Tibial nerve (tissue), 4 donors: ENCODE measurements at places on chromosomes 1 and 21. TPM values are rescaled to one million over a fixed set of nuclear protein-coding genes. Genes with fewer than 3 reads are reported as not detected.
A peak's percentile ranks its signal among the peaks of the same experiment; 100 is the strongest.

- H3K4me3 ChIP-seq = no peak overlapping the region
- no peaks in the 10 kb centered on the region for H3K36me3 ChIP-seq
- peak; percentile 32 for DNase-seq
- no peaks in the 10 kb centered on the region for H3K4me1 ChIP-seq
- H3K27ac ChIP-seq = no peak overlapping the region
Measured at GRCh38 chr21:32826329-32827167, 55.0 kb upstream of the PAXBP1 start.

DNA sequence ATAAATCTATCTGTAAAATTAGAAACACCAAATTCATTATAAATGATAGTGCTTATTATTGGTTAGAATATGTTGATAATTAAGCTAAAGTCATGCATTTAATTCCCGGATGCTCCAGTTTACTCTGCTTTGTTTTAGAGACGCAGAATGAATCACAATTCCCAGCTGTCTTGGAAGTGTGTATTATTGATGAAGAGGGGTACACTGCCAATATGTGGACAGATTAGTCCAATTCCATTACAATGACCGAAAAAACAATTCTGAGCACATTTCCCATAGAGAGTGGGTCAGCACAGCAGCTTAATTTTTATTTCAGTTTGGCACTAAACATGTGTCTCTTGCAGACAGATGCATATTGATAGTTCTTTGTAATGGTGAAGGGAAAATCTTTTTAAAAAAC lies 146.7 kb downstream of the KCNT2 start:
- H3K27me3 ChIP-seq = no peaks in the 10 kb centered on the region
- no peak for DNase-seq
- H3K4me3 ChIP-seq = no peak overlapping the region
- no peaks in the 10 kb centered on the region for H3K36me3 ChIP-seq
- no peak overlapping the region for H3K27ac ChIP-seq
- H3K4me1 ChIP-seq = peaks cover 7% of the 10 kb centered on the region

DNA sequence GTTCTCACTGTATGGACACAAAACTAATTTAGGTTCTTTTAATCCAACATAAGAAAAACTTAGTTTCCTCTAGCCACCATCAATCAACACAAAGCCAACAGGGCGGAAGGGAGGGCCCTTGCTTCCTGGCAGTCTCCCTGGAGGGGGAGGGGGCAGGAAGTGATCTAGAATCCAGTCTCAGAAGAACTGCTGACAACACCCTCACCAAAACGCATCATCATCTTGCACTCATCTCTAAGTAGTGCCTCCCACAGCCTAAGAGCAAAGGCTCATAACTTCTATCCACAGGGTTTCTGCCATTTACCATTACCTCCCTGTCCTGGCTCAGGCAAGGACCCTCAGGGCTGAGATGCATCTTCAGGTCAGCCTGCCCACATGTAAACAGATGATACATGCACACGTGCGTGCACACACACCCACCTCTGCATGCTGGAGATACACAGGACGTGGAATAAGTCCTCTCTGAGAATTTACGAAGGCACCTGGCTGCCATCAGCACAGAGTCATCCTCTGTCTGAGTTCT lies 20.5 kb downstream of the HIVEP3 start:
- H3K27ac ChIP-seq = no peak overlapping the region
- no peaks in the 10 kb centered on the region for H3K27me3 ChIP-seq
- H3K4me3 ChIP-seq = no peak overlapping the region
- no peaks in the 10 kb centered on the region for H3K4me1 ChIP-seq
- DNase-seq = no peak

DNA sequence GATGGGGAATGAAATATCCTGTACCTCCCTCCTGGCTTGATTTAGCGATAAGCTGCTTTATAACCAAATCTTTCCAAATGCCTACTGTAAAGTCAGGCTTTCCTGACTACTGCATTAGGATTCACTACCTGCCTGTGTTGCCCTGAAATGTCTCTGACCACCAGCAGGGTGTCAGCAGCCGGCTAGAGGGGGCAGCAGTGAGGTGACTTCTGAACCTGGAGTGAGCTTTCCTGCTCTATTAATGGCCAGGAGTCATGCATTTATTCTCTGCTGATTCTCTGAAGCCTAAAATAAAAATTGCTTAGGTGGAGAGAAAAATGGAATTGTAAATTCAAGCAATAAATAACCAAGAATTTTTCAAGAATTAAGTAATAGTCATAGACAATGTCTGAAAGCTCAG lies 2.5 kb downstream of the BACE2 start:
- no peak overlapping the region for H3K4me3 ChIP-seq
- H3K4me1 ChIP-seq = no peaks in the 10 kb centered on the region
- no peak for DNase-seq
- H3K27ac ChIP-seq = no peak overlapping the region
- no peaks in the 10 kb centered on the region for H3K27me3 ChIP-seq

DNA sequence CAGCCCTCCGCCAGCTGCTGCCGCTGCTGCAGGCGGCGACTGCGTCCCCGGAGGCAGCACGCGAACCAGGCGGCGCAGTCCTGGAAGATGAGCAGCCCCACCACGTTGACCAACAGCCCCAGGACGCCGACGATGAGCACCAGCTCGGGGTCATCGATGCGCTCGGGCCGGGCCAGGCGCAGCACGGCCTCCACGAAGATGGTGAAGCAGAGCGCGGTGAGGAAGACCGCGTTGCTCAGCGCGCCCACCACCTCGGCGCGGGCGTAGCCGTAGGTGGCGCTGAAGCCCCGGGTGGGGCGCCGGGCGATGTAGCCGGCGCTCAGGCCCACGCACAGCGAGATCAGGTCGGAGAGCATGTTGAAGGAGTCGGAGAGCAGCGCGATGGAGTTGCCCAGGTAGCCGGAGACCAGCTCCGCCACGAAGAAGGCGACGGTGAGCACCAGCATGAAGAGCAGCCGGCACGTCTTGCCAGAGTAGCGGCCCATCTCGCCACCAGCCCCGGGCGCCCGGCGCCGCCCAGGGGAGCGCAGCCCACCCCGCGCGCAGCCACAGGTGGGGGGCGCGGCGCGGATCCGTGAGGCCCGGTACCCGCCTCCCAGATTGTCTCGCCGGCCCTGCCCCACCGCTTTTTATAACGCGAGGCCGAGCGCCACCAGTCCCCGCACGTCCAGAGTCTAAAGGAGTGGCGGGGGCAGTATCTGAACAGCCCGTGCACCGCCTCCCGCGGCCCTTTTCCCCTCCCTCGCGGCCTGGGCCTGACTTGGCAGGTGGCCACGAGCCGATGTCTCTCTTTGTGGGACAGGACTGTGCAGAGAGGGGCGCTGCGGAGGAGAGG lies at the start of gene SLC30A10:
Gene SLC30A10, minus strand, starts transcription at position 602 of the 835 bp plus-strand sequence. Its CDS starts 117 bp downstream, at position 485.
- H3K4me3 ChIP-seq = peak within 1 kb of the TSS; percentile 18
- peaks cover 29% of the 10 kb centered on the region for H3K27me3 ChIP-seq
- no peaks in the 10 kb centered on the region for H3K4me1 ChIP-seq
- H3K27ac ChIP-seq = no peak within 1 kb of the TSS
- no peak for DNase-seq

DNA sequence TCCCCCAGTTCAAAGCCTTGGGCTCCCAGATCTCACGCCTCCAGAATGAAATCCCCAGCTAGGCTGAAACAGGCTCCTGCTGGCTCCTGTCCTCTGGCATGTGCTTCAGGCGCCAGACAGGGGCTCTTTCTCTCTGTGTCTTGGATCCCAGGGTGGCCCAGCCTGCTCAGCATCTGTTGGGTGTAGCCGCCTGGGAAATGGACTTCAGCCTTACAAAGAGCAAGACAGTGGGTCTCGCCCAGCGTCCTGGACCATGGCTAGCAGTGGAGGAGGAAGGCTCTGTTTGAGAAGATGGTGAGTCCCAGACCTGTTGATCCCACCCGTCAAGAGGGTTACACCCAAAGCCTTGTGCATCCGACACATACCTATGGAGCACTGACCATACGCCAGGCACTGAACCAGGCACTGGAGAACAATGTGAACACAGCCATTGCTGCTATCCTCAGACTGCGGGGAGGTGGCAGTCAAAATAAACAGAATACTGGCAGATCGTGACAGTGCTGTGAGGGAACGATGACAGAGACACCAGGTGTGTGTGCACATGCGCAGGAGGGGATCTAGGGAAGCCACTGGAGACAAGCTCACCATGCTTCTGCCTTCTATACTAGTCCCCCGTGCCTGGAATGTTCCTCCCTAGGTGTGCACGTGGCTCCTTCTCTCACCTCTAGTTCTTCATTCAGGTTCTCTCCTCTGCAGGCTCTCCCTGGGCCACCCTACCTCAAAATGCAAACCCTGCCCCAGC lies 93.0 kb upstream of the GCLM start:
- no peak overlapping the region for H3K27ac ChIP-seq
- H3K36me3 ChIP-seq = no peaks in the 10 kb centered on the region
- no peak overlapping the region for H3K4me3 ChIP-seq
- DNase-seq = no peak
- H3K4me1 ChIP-seq = no peaks in the 10 kb centered on the region
- no peaks in the 10 kb centered on the region for H3K27me3 ChIP-seq

DNA sequence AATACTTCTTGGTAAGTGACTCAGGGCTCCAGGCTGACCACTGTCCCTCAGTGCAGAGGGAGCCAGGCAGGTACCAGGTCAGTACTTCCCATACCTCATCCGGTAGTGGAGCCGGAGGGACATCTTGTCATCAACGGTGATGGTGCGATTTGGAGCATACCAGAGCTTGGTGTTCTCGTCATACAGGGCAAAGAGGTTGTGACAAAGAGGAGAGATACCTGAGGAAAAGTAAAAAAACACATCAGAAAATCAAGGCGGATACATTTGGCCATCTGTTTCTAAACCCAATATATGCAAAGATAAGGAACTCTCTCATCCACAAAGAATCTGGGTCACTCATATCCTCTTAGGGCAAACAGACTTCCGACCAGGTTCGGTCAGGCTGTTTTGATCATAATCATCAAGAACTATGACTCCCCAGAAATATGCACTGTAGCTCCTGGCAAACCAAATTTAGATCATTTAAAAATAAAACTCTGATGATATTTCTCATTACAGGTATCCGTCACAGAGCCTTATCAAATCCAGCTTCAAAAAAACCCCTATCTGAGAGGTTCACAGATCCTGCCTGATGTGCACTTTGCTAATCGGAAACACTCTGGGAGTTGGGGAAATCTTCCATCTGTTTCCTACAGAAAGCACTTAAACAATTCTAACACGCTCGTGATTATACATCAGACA lies 87.3 kb downstream of the JAK1 start:
- peaks cover 3% of the 10 kb centered on the region for H3K36me3 ChIP-seq
- no peaks in the 10 kb centered on the region for H3K4me1 ChIP-seq
- DNase-seq = no peak
- no peaks in the 10 kb centered on the region for H3K27me3 ChIP-seq
- no peak overlapping the region for H3K4me3 ChIP-seq
- H3K27ac ChIP-seq = no peak overlapping the region

DNA sequence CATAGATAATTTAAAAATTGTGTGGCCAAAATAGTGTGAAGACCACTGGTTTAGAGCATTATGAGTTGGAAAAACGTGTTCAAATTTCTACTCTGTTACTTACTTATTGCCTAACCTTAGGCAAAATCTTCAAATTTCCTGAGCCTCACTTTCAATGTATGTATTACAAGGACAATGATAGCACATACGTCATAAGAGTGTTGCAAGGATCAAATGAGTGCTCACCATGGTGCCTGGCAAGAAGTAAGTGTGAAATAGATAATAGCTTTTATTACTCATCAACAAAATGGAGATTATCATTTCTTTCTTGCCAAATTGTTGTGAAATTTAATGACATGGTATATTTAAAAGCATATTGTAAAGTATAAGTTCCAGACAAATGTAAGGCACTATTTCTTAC lies 57.2 kb downstream of the FH start:
- no peak overlapping the region for H3K4me3 ChIP-seq
- no peaks in the 10 kb centered on the region for H3K27me3 ChIP-seq
- H3K36me3 ChIP-seq = no peaks in the 10 kb centered on the region
- DNase-seq = no peak
- no peaks in the 10 kb centered on the region for H3K4me1 ChIP-seq
- no peak overlapping the region for H3K27ac ChIP-seq

LCE1A gene
- not detected for total RNA-seq

ACOT11 gene
- 13.8 TPM for total RNA-seq

CD1E gene
- not detected for total RNA-seq

RORC gene
- 0.21 TPM for total RNA-seq
